Activated naive CD8-positive, alpha-beta T cell treated with anti-CD3 and anti-CD28 coated beads, Interleukin-2, amount 10 ng/mL, durations not matched to agents 7 days and 5 days (primary cell): ENCODE measurements at places on chromosomes 16 and 17. TPM values are rescaled to one million over a fixed set of nuclear protein-coding genes. Genes with fewer than 3 reads are reported as not detected.

- no peak for DNase-seq
These were observed 42.0 kb upstream of the ACSF3 start for GRCh38 chr16:89051521-89052166.

GRCh38 chr17:1498233-1498632 is 5.7 kb upstream of the MYO1C start:
- no peak for DNase-seq

GRCh38 chr16:67718668-67719047 is 458 bp downstream of the GFOD2 start:
- DNase-seq = no peak

DNA sequence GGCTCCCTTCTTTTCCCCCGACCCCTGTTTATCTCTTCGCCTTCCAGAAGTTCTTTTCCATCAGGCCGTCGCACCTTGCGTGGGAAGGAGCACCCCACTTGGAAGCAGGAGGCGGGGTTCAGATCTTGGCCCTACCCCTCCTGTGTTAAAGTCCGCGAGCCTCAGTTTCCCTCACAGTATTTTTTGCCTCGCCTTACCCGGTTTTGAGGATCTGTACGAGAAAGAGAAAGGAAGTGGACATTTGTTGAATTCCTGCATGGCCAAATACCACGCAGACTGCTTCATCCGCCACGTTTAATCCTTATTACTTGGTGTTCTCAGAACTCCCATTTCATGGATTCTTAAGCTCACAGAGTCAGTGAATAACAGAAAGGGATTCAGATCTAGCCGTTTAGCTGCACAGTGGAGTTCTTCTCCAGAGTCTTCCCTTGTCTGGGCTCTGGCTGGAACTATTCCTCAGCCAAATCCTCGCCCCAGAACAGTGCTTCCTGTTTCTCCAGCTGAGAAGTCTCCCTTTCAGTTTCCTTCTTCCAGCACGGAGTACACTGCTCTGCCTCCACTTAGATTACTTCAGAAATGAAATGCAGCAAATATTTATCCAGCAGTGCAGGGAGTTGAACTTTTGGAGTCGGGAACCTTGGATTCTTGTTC is 590 bp downstream of the TMEM219 start:
- no peak for DNase-seq

DNA sequence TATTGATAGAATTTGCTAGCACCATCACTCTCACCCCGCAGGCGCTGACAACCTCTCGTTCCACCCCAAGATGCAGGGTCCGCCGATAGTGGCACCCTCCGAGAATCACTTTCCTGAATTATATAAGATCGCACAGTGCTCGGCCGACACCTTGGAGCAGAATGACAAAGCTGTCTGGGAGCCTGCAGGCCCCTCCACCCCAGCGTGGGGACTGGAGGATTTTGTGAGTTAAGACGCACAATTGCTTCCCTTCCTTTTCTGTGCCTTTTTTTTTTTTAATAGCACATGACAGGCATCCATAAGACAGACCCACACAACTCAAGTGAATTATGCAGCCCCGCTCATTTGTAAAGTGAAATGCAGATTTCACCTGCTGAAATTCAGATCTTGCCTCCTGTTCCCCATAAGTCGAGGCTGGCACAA is 155.3 kb downstream of the C16orf78 start:
- DNase-seq = no peak

DNA sequence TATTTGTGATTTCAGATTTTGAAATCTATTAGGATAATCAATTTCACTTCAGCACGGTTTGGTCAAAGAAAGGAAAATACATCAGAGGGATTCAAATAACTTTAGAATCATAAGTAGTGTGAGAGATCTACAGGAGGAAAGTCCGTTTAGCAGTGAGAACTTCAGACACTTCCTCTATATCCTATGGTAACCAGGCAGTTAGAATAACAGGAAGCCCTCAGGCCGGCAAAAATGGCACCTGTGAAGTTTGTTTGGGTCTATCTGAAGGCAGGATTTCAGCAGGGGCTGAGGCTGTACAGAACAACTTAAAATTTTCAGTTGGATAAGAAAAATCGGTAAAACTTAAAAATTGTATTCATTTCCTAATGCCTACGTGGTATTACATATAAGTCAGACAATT is 24.9 kb downstream of the KCNJ16 start:
- DNase-seq = no peak

DNA sequence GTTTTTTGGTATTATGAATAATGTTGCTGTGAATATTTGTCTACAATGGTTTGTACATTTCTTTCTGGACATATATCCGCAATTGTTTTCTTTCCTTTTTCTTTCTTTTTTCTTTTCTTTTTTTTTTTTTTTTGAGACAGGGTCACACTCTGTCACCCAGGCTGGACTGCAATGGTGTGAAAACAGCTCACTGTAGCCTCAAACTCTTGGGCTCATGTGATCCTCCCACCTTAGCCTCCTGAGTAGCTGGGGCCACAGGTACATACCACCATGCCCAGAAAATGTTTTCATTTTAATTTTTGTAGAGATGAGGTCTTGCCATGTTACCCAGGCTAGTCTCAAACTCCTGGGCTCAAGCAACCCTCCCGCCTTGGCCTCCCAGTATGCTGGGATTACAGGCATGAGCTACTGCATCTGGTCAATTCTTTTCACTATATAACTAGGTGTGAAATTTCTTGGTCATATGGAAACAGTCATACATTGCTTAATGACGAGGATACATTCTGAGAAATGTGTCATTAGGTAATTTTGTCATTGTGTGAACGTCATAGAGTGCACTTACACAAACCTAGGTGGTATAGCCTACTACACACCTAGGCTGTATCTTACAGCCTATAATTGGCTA is 15.2 kb downstream of the IL21R start:
- no peak for DNase-seq

DNA sequence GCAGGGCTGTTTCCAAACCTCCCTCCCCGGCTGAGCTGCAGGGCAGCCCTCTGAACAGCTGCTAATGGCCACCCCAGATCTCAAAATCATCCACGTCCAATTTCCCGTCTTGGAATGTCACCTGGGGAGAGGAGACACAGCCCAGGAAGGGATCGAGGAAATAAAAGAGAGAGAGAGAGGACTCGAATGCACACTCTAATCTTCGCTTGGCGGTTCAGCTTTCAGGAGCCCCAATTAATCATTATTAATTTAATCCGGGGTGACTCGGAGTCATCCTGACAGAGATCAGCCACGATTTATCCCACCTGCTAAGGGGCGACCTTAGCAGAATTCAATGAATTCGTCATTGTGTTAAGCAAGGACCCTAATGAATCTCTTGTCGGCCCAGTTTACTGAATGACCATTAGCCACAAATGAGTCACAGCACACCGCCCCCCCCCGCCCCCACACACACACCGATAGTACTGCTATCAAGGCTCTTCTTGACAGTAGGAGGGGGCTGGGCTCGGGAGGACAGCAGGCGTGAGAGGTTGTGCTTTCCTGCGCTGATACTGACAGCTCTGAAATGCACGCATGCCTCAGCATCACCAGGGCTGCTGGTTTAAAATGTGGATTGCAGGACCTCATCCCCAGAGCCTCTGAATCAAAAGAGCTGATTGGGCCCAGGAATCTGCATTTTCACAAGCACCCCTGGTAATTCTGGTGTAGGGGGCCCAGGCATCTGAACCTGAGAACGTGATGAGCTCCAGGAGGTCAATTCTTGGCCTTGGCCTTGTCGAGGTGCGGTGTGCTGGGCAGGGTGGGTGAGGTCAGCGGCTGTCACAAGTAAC is 190.0 kb upstream of the CIBAR2 start:
- DNase-seq = no peak

GRCh38 chr16:920717-921116 is 50.1 kb downstream of the LMF1 start:
- no peak for DNase-seq

DNA sequence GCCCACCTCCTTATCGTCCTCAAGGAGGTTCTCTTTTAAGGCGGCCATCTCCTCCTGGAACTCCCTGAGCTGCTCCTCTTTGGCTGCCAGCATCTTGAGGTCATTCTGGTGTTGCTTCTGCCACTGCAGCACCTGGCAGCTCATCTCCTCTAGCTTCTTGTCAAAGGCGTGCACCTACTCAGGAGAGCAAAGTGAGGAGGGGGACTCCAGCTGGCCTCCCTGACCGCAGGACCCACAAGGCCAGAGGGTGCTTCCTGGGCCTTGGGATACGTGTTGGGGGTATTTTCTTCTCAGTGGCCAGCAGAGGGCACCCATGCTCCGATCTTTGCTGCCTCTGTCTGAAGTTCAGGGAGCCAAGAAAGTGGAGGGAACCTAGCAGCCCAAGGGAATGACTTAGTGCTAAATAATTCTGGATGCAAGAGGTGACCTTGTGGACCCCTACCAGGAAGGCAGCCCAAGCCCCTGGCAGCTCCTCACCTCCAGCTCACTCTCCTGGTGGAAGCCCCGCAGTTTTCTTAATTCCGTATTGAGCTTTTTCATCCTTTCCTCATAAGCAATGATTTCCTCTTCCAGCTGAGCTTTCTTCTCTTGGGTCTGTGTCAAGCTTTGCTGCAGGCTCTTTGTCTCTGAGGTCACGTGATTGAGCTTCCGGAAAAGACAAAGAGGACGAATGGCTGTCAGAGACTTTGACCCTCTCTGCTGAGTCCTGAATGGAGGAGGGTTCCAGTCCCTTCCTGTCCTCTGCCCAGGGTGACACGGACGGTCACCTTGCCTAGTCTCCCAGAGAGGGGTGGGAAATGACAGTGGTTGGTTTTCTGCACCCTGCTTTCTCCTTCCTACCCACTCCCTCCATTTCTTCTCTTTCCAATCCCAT is 31.4 kb downstream of the DHX38 start:
- peak; percentile 76 for DNase-seq

DNA sequence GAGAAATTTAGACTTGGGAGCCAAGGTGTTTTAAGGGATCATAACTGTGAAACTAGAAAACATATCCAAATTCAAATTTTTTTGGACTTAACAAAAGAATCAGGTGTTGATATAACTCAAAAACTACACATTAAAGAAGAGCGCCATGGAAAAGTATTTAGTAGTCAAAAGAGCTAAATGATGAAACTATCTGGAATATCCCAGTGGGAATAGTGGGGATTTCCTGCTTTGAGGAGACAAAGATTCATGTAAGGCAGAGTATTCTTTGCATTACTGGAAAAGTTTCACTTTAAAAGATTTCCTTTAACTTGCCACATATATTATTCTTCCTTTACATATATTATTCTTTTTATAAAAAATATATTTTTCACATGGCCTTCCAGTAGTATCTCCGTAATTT is 40.3 kb upstream of the VPS4A start:
- no peak for DNase-seq

DNA sequence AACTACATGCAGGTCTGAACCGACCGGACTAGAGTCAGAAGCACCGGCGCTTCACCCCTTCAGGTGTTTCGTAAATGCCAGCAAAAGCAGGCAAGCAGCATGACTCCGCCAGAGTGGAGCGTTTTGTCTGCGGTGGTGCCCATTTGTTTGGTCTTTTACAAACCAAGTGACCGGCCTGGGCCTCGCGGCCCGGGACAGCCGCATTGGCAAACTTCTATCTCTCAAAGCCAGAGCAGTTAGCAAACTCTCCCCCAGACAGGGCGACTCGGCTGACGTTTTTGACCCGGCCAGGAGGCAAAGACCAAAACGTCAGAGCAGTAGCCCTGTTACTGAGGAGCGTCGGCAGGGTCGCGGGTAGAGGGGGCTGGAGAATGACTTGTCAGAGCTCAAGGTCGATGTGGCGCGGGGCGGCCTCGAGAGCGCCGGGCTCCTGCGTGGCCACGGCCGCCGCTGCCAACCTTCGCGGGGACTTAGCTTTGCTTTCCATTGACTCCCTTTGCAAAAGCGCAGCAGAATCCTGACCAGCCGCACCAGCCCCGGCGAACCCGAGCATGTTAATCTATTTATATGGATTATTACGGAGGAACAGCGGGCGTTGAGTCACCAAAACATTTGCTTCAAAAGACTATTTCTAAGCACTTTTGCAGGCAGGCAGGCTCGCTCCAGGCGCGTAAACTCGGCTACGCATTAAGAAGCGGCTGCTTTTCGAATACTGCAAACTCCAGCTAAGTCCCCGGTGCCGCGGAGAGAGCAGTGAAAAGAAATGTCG is 763 bp upstream of the SOX9 start:
- peak; percentile 37 for DNase-seq

GRCh38 chr17:56624912-56625311 is 31.4 kb downstream of the NOG start:
- DNase-seq = no peak

DNA sequence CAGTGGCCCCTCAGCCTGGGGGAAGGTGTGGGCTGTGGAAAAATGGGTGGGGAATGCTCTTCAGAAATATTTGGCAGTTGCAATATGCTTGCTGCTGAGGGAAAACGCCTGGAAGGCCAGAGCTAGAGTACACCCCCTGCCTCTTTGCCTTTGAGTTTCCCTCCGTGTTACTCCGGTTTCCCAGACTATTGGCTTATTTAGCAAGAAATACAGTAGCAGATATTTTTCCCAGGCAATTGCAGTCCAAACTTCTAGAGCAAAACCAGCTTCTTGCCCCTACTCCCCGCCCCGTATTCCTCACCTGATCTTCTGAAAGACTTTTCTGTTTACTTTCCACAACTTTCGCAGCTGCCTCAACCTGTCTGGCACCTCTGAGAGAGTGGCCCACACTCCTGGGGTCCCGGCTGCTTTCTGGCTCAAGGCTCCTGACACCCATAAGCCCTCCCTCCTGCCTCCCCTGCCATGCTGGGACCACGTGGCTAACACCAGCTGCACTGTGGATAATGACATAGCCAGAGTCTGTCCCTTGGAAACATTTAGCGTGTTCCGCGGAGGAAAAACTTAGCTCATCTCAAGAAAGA is 45.8 kb upstream of the HELZ start:
- no peak for DNase-seq

- no peak for DNase-seq
These were observed 453.2 kb upstream of the SOX9 start for GRCh38 chr17:71667661-71668060.

- DNase-seq = no peak
These were observed 58.0 kb downstream of the TBX4 start for GRCh38 chr17:61510237-61510636.

- no peak for DNase-seq
These were observed 64.1 kb downstream of the TIMM22 start for GRCh38 chr17:1060991-1061390.

DNA sequence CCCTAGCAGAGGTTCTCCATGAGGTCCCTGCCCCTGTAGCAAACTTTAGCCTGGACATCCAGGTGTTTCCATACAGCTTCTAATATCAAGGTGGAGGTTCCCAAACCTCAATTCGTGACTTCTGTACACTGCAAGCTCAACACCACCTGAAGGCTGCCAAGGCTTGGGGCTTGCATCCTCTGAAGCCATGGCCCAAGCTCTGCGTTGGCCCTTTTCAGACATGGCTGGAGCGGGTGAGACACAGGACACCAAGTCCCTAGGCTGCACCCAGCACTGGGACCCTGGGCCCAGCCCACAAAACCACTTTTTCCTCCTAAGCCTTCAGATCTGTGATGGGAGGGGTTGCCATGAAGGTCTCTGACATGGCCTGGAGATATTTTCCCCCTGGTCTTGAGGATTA is 1292.0 kb downstream of the CDH8 start:
- no peak for DNase-seq

- peak; percentile 43 for DNase-seq
These were observed 735 bp downstream of the LSM12 start for GRCh38 chr17:44065668-44066203.

MAP2K6 gene
- total RNA-seq = 13.6 TPM

MARCHF10 gene
- total RNA-seq = 0.14 TPM

NPIPB6 gene
- total RNA-seq = 2.4 TPM

AKAP10 gene
- total RNA-seq = 55.9 TPM

PIPOX gene
- 3.5 TPM for total RNA-seq

NTN1 gene
- total RNA-seq = 0.09 TPM

CES5A gene
- not detected for total RNA-seq
